GOT3 (cell line): ENCODE measurements at places on chromosomes 4 and X.

- no peak for DNase-seq
These were observed 196.7 kb downstream of the CFAP47 start for GRCh38 chrX:36116222-36116621.

GRCh38 chr4:84578540-84579402 lies 4.2 kb upstream of the CDS1 start:
- DNase-seq = no peak

GRCh38 chr4:99655308-99656081 lies 2.1 kb downstream of the C4orf54 start:
- no peak for DNase-seq

- no peak for DNase-seq
These were observed 211.1 kb downstream of the GUCY2F start for GRCh38 chrX:109270580-109271484.

GRCh38 chrX:70338290-70338689 lies 48.4 kb downstream of the KIF4A start:
- DNase-seq = no peak

GRCh38 chr4:13349096-13349495 lies 135.0 kb downstream of the RAB28 start:
- no peak for DNase-seq

DNA sequence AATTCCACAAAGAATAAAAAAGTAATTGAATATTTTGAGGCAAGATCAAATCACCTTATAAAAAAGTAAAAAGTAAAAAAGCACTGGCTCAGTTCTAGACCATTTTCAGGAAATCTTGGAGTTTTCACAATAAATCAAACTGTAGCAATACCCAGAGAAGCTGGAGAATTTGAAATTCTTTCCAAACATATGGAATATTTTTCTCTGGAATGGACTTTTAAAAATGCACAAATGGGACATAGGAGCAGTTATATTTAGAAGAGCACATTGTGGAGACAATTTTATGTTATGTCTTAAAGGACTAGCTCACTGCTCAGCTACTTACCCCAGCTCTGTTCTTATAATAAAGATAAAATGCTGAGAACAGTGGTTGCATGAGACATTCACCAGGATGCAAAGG lies 211.9 kb upstream of the KIT start:
- DNase-seq = no peak

DNA sequence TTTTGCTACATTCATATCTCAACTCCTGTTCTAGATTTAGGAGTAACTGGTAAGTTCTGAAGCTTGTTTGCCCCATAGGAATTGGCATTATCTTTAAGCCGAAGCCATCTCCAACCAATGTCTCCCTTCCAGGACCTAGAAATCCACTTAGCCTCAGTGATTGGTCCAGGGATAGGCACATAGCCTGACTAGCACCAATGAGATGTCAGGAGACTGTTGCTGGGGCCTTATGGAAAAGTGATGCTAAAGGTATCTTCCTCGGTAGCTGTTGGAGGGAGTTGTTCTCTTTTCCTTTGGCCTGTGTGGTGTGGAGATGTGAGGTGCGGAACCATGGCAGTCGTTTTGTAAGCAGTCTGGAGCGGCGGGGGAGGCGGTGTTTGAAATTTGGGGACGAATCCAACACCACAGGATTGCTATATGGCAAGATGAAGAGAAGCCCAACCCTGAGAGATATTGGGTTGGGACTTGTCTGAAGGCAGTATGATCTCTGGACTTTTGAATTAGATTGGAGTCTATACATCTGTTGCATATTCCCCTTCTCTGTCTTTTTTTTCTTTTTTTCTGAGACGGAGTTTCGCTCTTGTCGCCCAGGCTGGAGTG lies 109.8 kb upstream of the ATP6AP2 start:
- DNase-seq = no peak

- DNase-seq = no peak
These were observed 19.2 kb downstream of the HPSE start for GRCh38 chr4:83315341-83315870.

- DNase-seq = no peak
These were observed 4.1 kb downstream of the POF1B start for GRCh38 chrX:85375333-85375738.

- DNase-seq = no peak
These were observed 398.2 kb upstream of the DIPK2B start for GRCh38 chrX:45598861-45599260.

DNA sequence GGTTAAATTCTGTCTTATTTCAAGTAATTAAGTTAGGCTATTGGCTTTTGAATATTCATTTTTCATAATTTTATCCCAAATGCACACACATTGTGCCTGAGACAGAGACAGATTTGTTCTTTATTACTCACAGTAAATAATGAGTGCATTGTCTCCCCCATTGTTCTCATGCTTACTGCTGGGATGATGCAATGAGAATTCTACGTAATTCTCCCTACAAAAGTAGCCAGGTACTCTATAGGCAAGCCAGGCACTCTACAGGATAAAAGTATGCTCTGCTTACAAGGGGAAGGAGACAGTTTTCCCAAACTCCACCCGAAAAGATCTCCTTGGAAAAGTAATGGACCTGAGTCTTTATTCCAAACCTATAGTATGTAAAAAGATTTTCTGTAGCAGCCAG lies 1890.7 kb upstream of the PCDH10 start:
- no peak for DNase-seq

GRCh38 chrX:47540754-47541538 lies 20.1 kb upstream of the ARAF start:
- DNase-seq = no peak

- DNase-seq = no peak
These were observed 942 bp upstream of the APLN start for GRCh38 chrX:129655547-129656249.

GRCh38 chrX:46588263-46588662 lies 14.7 kb downstream of the CHST7 start:
- no peak for DNase-seq

DNA sequence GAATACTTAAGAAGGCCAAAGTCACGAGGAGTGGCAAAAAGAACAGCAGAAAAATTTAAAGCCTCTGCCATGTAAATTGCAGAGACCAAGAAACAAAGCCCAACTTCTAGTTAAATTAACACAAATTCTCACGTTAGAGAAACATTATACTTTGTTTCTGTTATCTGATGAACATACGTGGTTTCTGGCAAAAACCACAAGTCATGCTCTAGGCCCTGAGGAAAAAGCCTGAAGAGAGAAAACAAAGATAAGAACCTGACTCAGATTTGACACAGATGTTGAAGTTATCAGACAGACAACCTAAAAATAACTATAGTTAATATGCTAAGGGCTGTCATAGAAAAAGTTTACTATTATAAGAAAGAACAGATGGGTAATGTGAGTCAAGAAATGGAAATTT lies 149.1 kb upstream of the PCDH10 start:
- DNase-seq = no peak

GRCh38 chr4:169271692-169272007 lies 894 bp upstream of the SH3RF1 start:
- DNase-seq = no peak

DNA sequence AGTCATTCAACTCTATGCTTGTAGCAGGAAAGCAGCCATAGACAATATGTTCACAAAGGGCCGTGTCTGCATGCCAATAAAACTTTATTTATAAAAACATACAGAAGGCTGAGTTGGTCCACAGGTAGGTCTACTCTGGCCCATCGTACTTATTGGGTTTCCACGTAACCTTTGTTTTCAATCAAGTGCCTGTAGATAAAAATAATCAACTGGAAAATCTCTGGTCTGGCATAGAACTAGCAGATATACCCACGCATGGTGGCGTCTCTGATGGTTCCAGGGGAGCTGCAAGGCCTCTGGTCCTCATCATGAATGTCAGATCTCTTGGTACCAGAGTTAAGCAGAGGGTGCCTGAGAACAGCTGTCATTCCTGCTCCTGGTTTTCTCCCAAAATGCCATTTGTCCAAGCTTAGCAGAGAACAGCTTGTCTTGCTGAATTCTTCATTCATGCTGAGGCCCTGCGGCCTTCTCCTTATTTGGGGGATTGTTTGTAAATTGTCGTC lies 31.4 kb upstream of the JAKMIP1 start:
- no peak for DNase-seq

DNA sequence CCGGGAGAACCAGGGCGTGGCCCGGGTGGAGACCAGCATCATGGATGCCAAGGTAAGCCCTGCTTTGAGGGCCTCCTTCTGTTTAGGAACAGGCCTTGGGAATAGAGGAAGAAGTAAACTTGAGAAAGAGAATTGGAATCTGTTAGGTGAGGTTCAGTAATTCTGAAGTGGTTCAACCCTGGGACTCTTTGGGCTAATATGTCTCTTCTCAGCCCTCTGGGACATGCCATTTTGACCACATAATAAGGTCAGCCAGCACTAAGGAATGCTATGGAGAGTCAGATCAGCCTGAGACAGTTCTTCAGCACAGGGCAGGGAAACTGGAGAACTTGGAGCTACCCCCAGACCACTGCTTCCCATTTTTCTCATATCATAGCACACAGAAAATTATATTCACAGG lies 63.3 kb upstream of the PRPS1 start:
- DNase-seq = no peak

- DNase-seq = no peak
These were observed 29.1 kb upstream of the CT55 start for GRCh38 chrX:135200297-135200696.

DNA sequence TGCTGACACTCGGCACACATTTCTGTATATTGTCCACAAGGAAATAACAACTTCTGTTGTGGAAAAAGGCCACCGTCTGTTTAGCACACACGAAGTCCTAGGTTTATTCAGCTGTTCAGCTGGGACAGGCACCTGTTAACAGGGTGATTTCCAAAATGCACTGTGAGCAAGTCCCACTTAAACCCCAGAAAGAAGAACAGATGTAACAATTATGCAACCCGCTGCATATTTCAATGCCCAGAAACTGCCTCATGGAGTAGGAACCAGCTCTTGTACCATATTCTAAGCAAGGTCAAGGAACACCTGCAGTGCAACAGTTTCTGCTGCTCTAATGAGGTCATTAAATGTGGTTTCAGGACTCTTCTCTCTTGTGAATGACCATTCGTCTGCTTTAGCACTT lies 77.1 kb downstream of the GEMIN8 start:
- no peak for DNase-seq

DNA sequence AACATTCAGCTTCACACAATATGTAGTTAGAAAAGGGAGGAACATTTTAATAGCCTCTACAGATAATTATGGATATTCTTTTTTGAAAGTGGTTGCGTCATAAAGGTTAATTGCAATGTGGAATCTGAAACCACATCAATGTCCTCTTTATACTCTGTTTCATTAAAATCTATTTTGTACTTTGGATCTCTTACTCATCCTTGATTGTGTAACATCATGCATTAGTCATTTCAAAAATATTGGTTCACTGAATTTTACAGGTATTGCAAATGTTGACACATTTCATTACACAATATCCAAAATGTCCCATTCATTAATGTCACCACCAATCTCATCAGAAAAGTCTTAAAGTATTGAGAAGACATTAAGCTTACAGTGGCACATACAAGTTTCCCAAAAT lies 62.7 kb upstream of the USP9X start:
- no peak for DNase-seq

GRCh38 chrX:1053072-1053471 lies 159.4 kb downstream of the CRLF2 start:
- no peak for DNase-seq

GRCh38 chr4:89072921-89073320 lies 15.9 kb upstream of the FAM13A start:
- DNase-seq = no peak

GRCh38 chrX:52422884-52423283 lies 54.1 kb downstream of the XAGE2 start:
- DNase-seq = no peak

GRCh38 chr4:57172065-57172464 lies 61.9 kb upstream of the IGFBP7 start:
- DNase-seq = no peak
